ENCODE measurements at places on chromosomes 7 and 10.

GRCh38 chr10:113425541-113425951 is 127.3 kb upstream of the HABP2 start:
- DNase-seq = no peak

- no peak for DNase-seq
Observed at GRCh38 chr7:133638857-133639256, 386.0 kb downstream of the EXOC4 start.

- DNase-seq = peak; percentile 28
Observed at GRCh38 chr7:142496545-142496991, 238.7 kb upstream of the PRSS58 start.

- DNase-seq = no peak
Observed at GRCh38 chr7:41447450-41448042, 255.3 kb downstream of the INHBA start.

DNA sequence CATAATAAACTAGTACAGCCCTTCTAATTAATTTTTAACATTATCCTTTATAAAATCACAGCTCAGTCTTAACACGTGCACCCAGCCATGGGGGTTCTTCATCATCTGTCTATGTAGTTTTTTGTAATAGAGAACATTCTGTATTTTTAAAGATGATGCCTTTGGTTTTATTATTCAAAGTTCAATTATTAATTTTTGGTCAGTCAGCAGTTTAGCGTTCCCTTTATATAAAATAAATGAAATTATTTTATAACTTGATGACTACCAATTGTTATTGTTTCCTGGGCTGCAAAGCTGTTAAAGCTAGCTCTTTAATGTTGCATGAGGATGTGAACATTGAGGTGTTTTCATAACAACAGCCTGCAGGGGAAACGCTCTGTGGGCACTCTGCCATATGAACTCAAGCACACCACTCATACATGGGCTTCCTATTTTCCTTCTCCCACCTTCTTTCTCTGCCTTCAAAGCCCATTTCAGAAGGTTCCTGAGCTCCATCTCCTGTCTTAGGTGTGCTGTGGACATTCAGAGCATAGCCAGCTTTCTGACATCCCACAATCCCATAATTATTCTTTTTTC is 172.0 kb upstream of the YAE1 start:
- DNase-seq = peak; percentile 10

DNA sequence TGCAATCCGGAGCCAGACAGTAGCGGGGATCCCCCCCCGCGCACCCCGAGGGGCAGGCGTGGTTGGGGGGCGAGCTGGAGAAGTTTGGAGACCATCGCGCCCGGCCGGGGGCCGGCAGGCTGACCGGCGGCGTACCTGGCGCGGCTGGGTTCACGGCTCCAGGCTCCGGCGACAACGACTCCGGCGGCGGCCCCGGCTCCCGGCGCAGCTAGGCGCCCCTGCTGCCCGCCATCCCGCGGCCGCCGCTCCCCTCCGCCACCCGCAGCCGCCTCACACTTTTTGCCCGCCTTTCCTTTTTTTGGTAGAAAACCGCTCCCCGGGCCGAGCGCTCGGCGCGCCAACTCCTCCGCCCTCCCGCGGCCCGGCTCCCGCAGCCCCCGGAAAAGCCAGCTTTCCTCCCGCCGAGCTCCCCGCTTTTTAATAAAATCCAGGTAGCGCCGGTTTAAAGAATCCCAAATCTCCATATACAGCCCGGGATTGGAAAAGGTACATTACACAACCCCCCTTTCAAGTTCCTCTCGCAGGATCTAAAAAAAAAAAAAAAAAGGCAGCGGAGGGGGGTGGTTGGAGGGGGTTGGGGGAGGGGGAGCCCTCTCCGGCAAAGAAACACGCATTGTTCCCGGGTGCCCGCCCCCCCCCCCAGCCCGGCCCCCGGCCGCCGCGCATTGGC is at the start of gene TNRC18:
Gene TNRC18, minus strand, starts transcription at position 529 of the 670 bp plus-strand sequence. CDS start 2,588 bp downstream, outside the sequence.
- DNase-seq = no peak

- no peak for DNase-seq
Observed at GRCh38 chr7:12423997-12424745, 20.5 kb upstream of the VWDE start.

DNA sequence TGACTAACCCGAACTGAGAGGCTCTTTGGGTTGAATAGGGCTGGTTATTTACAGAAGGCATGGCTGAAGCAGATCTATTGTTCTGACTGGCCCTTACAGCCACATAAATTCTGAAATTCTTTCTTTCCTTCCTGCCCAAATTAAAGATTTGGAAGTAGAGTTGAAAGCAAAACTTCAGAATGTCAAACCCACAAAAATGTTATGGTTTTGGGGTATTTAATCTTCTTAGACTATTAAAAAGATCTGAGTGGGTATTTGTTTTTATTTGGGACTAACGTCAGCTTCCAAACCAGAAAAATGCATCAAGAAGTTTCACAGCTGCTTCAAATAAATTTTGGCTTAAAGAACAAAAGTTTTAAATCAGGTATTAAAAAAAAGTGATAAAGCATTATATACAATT is 124.5 kb downstream of the AHR start:
- DNase-seq = no peak

- no peak for DNase-seq
Observed at GRCh38 chr10:63414481-63415260, 51.1 kb downstream of the JMJD1C start.

DNA sequence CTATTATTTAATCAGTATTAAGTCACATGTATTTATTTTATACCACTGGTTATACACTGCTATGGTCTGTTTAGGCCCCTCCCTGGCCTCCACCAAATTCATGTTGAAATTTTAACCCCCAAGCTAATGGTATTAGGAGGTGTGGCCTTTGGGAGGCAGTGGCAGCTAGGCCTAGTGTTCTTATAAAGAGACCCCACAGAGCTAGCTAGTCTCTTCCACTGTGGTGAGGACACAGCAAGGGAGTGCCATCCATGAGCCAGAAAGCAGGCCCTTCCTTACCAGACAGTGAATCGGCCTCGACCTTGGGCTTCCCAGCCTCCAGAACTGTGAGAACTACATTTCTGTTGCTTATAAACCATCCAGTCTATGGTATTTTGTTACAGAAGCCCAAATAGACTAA is 28.7 kb downstream of the RBM48 start:
- no peak for DNase-seq

GRCh38 chr7:1142051-1142635 is 17.9 kb downstream of the ZFAND2A start:
- no peak for DNase-seq

- no peak for DNase-seq
Observed at GRCh38 chr10:115272482-115272881, 179.3 kb downstream of the ATRNL1 start.

DNA sequence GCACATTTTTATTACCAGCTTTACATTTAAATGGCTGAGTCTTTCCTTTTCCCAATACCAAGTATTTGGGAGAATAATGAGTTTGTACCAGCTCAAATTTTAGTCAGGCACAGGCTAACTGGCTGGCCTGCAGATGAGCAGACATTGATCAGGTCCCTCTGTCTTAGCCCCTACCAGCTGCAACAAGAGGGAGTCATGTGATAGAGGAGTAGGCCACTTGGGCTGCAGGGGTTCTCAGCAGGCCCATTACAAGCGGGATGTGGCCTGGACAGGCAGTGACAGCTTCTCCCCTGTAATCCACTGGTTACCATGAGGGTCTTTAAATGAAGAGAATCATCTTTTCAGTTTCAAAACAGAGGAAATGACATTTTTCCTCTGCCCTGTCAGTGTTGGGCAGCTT is 283.6 kb downstream of the SUGCT start:
- DNase-seq = no peak

DNA sequence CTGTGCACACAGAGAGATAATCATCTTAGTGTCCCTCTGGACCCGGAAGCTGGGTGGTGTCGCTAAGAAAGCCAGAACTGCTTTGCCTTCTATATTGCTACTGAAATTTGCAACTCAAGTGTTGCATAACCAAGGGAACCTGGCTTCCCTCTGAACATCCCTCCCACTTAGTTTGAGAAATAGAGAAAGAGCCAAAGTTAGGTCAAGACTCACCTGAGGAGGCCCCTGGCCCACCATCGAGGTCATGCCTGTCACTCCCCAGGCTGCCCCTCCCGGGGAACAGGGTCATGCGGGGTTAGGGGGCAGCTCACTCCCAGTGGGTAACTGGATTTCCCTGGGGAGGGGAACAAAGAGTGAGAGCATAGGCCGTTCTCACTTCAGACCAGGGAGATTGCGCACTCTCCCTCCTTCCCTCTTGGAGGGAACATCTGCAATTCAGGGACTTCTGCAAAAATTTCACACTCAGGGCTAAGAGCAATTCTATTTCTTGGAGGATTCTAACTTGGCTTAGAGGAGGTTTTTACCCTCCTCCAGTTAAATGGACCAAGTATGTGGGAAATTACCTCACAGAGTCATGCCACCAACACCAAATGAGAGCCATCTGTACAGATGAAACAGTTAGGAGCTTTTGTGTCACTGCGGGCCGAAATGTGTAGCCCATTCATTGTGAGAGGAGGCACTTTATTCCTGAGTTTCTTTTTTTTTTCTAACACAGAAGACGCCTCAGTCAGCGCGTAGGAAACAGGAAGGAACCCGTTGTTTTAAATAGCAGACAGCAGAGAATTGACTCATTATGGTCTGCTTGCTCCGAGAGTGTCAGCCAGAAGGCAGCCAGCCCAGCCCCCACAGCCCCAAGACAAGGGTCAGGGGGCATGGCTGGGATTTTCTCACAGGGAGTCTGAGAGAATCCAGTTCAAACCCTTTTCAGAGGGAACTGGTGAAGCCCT is 221.3 kb downstream of the ARHGAP12 start:
- no peak for DNase-seq

- no peak for DNase-seq
Observed at GRCh38 chr10:118823256-118823907, 68.6 kb upstream of the CACUL1 start.

DNA sequence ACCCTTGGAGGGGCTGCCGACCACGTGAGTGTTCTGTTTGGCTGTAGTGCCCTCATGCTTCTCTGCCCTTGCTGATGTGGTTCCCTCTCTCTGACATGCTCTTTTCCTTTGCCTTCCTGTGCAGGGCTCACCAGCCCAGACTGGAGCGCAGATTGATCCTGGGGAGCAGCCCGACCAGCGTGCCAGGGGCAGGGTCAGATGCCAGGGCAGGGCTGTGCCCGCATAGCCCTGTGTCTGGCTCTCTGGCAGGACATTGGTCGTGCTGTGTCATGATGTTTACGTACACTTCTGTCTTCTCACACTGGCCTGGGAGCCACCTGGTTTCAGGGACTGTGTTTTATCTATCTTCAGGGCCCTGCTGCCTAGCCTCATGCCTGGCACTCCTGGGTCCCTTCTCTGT is 300.8 kb downstream of the CAMK1D start:
- no peak for DNase-seq

DNA sequence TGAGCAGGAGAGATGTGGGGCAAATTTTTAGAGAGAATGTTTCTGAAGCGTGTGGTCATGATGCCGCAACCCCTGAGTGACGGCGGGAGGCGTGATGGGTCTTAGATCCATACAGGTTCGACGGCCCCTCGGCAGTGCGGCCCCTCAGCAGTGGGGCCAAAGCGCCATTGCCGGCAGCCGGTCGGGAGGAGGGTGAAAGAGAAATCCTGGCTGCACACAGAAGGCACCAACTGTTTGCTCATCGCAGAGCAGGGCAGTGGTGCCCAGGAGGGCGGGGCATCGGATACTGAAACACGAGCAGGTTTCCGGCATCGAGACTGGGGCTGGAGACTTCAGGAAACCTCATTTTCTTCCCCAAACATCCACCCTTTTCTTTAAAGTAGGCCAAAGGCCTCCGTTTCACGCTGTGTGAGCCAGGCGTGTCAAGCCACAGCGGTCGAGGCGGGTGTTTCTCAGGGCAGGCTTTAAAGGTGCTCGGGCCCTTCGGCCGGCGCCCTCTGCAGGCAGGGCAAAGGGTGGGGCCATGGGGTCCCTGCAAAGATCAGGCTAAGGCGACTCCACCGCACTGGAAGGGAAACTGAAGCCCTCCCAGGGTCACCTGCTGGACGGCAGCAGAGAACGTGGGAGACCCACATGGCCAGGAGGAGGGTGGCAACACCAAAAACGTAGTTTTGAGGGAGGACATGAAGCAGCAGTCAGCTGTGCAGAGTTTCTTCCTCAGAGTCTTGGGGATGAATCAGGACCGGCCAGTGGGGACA is 42.0 kb upstream of the PPP2R2D start:
- DNase-seq = no peak

- no peak for DNase-seq
Observed at GRCh38 chr7:148274118-148274517, 316.4 kb upstream of the C7orf33 start.

DNA sequence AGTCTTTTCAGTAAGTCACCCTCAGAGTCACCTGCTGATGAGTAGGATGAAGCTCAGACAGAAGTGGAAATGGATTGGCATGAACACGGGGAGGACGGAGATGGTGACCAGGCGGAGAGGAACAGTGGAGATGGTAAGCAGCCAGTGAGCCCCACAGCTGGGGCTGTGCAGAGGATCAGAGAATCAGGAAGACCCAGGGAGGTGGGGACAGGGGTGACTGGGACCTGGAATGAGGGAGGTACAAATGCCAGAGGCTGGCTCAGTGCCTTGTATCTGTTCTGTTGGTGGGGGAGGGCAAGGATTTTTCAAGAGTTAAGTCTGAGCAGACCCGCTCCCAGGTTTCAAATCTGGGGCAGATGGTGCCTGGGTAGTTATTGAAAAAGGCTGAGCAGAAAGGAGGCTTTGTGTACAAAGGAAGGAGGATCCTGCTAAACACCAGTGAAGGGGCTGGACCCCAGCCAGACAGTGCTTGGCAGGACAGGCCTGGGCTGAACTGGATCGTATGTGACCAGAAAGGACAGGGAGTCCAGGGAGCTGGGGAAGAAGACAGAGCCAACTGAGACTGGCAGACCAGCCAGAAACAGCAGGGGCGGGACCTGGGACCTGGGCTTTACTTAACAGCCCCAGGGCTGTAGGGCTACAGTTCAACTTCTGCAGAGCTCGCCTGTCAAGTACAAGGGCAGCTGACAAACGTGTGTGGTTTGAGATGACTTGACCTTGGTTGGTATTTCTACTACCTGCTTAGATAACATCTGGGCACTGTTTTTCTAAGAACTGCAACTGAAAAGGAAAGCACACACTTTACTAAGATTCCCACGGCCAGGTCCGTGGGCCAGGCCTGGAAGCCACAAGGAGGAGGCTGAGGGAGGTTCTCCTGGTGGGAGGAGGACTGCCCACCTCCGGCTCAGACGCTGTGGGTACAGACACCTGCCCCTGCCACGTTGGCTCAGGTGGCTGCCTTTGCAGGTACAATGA is 13.2 kb upstream of the FRMPD2 start:
- peak; percentile 27 for DNase-seq

DNA sequence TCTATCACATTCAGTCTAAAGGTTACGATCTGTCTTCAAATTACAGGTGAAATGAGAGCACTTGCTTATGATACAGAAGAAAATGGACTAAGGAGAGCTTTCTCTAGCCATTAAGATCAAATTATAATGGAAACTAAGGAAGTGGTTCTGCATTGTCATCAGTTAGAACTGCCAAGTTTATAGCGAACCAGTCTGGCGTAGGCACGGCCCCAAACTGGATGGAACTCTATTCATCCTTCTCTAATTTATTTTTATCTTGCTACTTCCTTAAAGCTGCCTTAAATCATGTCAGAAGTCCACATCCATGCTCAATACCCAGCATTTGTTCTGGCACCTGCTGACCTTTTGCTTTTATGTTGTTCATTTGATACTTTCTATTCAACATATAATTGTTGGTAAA is 63.7 kb upstream of the APBB1IP start:
- no peak for DNase-seq

Measured in NCI-H2171 (cell line).